Panc1 (cell line): ENCODE measurements at places on chromosomes 4 and X. TPM values are rescaled to one million over a fixed set of nuclear protein-coding genes. Genes with fewer than 3 reads are reported as not detected.

GRCh38 chr4:79408063-79408462 lies at the start of gene GK2:
Gene GK2 (minus strand): TSS chr4:79408228. CDS start chr4:79408200, 28 bp downstream.
- DNase-seq: no peak

- no peak for DNase-seq
Measured at GRCh38 chr4:174053895-174054294, 229.6 kb downstream of the FBXO8 start.

- DNase-seq: no peak
Measured at GRCh38 chr4:2933566-2934076, 29.6 kb downstream of the NOP14 start.

- DNase-seq: no peak
Measured at GRCh38 chr4:70954032-70954431, 39.4 kb upstream of the DCK start.

DNA sequence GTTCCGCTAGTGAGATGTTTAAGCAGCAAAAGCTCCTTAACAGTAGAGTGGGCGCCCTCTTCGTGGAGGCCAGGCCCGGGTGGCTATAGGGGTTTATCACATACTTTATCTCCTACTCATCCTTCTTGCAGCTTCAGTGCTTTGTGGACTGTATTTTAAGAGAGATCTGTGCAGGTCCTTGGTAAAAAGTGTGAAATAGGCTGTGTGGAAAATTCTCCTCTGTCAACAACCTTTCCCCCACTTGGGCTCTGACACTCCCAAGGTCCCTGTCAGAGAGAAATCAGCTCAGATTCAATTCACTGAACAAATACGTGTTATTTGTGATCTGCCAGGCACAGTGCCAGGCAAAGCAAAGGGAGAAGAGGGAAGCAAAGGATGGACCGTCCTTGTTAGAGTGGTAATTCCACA lies 214.3 kb upstream of the PPARGC1A start:
- no peak for DNase-seq

The TDO2 gene
- 0.13 TPM for total RNA-seq

GRCh38 chr4:102356562-102357202 lies 11.4 kb upstream of the SLC39A8 start:
- DNase-seq: no peak

The TMEM144 gene
- total RNA-seq: 6.0 TPM

GRCh38 chr4:139175646-139176301 lies 1.2 kb downstream of the ELF2 start:
- no peak for DNase-seq

GRCh38 chr4:110344165-110344564 lies 131.8 kb upstream of the ENPEP start:
- no peak for DNase-seq

DNA sequence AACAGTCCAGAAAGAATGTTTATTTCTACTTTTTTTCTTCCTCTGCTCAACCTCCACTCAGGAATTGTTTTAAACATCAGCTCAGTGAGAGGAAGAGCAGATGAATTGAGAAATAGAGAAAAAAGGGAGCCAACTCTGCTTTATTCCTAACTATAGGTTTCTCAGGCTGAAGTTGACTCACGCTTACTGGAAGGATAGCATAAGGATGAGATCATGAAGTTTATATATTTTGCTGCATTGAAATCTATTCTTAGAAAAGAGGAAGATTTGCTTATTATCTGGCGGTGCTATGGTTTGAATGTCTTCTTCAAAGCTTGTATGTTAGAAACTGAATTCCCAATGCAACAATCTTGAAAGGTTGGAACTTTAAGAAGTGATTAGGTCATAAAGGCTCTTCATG lies 1673.4 kb upstream of the PCDH7 start:
- no peak for DNase-seq

DNA sequence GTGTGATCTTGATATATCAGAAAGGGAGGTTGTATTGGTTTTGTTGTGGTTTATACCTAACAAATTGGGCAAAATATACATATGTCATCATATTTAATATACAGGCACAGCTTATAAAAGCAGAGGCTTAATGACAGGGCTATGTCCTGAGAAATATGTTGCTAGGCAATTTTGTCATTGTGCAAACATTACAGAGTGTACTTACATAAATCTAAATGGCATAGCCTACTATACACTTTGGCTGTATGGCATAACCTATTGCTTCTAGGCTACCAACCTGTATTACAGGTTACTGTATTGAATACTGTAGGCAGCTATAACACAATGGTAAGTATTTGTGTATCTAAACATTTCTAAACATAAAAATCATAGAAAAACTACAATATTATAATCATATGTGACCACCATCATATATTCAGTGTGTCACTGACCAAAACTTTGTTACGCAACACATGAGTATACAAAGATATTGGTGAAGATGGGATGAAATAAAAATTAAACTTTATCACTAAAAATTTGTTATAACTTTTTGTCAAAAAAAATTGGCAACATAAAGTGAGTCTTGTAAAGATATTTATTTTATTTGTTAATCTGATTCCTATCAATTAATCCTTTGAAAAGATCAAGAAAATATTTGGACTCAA lies 414.0 kb upstream of the HS3ST1 start:
- DNase-seq: no peak

The F8 gene
- 12.4 TPM for total RNA-seq

DNA sequence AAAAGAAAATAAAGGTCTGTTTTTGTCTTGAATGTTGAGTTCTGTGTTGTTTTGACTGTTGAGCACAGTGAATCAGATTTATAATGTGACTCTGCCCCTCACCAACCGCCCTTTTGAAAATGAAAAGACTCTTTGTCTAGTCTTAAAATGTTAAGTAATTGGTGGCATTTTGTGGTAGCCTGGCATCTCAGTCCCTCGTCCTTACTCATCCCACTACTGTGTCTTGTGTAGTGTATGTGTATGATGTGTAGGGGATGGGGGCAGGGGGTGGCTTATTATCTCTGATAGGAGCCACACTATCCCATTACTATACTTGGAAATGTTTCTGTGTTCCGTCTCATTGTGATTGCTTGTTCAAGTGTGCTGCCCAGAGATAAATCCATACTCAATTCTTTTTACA lies 12.2 kb downstream of the KLHL34 start:
- no peak for DNase-seq

The FDCSP gene
- total RNA-seq: not detected

GRCh38 chr4:11468901-11469300 lies 40.2 kb upstream of the HS3ST1 start:
- no peak for DNase-seq

The DRD5 gene
- total RNA-seq: not detected

GRCh38 chr4:154545689-154546088 lies 4.5 kb downstream of the PLRG1 start:
- DNase-seq: no peak

DNA sequence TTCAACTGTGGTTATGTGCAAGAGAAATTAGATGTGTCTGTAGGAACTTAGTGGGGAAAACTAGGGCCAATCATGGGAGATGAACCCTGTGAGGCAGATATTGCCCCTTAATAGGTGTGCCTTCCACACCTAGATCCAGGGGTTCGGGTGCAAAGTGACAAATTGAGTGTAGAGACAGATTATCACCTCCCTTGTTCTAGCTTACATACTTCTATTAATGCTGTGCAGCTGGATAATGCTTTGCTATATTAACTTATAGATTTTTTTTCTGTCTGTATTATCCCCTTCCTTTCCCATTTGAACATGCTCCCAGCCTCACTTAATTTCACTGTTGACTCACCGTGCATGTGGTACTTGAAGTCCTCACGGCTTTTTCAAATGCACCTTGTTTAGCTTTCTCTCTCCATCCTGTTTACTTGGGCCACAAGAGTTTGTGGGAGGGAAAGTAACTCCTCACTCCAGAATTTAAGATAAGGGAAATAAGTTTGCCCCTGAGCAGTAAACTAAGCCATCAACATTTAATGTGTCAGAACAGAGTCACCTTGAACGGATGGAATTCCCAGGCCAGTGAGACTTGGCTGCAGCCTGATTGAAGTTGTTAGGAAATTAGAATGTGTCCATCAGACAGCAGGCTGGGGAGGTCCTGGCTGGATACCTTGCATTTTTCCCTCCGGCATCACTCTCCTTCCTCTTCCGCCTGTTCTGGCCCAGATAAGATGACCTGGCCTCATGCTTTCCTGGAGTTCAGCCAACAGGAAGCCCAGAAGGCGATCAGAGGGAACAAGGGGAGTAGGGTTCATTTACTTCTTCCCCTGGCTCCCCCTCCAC lies 478.4 kb downstream of the BCOR start:
- DNase-seq: no peak

DNA sequence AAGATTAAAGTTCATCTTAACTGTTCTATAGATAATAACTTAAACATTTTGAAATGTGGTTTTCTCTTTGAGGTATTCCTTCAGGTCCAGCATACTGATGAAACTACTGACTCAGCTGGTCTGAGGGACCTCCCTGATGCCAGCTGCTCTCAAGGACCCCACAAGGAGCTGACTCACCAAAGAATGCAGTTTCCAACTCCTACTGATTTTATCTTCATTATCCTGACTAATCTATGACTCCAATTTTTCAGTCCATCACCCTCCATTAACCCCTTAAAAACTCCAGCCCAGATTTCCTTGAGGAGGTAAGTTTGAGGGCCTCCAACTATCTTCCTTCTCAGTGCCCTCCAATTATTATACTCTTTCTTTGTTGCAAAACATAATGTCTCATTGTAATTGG lies 1.4 kb upstream of the UGT2B4 start:
- DNase-seq: no peak

- no peak for DNase-seq
Measured at GRCh38 chr4:1302159-1302558, 12.5 kb downstream of the MAEA start.

GRCh38 chr4:52622564-52622963 lies 36.5 kb downstream of the USP46 start:
- DNase-seq: no peak

- no peak for DNase-seq
Measured at GRCh38 chr4:94911106-94911505, 153.4 kb downstream of the BMPR1B start.

The GPR82 gene
- not detected for total RNA-seq

DNA sequence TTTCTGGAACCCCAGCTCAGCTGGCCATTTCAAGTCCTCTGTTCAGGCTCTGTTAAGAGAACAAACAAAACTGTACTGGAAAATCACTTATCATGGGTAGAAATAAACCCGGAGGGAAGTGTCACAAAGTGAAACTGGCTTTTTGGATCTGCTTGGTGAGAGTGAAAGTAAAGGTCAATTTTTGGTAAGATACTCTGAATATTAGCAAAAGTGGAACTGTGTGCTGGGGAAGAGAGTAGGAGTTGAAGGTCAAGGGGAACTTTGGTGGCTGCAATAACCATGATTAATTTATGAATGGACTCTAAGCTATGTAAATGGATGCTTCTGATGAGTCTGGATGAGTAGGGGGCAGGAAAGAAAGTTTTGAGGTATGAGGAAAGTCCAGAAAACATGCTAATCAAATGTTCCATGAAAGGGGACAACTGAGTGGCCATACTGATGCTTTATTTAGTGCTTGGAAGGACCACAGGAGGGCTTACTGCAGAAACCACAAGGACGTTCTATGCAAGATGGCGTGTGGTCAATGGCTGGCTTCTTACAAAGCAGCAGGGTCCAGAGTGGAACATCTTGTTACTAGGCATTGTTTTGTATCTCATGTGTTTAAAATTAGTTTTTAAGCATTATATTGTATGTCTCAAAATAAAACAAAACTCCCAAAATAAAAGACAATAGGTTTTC lies 36.8 kb upstream of the TNIP3 start:
- no peak for DNase-seq

DNA sequence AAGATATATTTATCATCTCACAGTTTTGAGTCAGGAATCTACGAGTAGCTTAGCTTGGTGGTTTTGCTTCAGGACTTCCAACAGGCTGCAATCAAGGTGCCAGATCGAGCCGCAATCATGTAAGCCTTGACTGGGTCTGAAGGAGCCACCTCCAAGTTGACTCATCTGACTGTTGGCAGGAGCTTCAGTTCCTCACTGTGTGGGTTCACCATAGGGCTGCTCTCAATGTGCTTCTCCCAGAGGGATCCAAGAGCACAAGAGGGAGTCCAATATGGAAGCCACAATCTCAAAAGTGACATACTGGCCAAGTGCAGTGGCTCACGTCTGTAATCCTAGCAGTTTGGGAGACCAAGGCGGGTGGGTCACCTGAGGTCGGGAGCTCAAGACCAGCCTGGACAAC lies 26.5 kb downstream of the DCHS2 start:
- no peak for DNase-seq

The TCEAL2 gene
- total RNA-seq: not detected

DNA sequence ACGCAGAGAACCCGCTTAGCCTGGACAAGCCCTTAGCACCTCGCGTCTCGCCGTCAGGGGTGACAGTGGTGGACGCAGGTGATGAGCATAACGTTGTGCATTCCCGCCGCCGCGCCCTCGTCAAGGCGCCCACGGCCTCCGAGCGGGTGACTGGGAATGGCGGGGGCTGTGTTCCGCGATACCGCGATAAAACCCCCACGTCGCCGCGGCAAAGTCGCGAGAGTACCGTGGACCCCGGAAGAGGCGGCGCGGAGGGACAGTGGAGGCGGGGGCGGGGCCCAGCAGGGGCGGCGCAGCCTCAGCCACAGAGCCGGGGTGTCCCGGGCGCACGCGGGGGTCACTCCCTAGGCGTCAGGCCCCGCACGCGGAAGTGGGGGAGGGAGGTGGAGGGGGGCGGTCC lies 53.8 kb downstream of the ZFYVE28 start:
- no peak for DNase-seq

DNA sequence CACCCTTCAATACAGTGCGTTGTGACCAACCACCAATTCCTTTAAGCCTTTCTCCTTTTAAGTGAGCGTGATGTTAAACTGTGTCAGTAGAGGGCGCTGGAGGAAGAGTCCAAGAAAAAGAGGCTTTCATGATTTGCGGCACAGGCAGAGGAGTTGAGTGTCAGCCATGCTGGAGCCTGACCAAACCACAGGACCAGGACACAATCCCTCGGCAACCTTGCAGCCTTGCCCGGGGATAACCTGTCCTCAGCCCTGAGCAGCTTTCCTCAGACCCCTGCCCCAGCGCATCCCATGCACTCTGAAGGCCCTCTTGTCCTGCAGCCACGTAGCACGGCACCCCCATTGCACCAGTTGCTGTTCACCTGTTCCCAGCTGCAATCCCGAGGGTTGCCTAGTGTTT lies 53.5 kb upstream of the SMIM31 start:
- DNase-seq: no peak

- DNase-seq: no peak
Measured at GRCh38 chrX:111731351-111731750, 50.4 kb downstream of the ALG13 start.

GRCh38 chr4:1172971-1173757 lies 781 bp upstream of the SPON2 start:
- DNase-seq: no peak

The SPIN2A gene
- total RNA-seq: 1.3 TPM

GRCh38 chr4:56164907-56165306 lies 216.2 kb downstream of the CEP135 start:
- no peak for DNase-seq

The CNKSR2 gene
- not detected for total RNA-seq
